ENCODE measurements at places on chromosomes 12 and 14.

DNA sequence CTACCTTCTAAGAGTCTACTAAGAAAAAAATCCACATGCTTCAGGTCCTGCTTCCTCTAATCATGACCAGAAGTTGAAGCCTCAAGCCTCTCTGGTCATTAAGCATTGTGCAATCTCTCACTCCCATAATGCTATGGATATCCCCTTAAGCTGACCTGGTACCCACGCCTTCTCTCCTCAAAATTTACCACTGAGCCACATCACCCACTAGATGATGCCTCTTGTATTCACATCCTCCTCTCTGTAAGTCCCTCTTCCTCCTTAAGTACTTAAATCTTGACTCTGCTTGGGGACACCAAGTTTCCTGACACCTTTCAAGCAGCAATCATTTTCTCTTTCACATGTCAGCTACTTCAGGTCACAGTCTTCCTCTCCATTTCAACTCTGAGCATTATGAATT is 9.8 kb downstream of the GALNT4 start:
- no peak for DNase-seq

GRCh38 chr12:71731439-71732356 is 23.0 kb upstream of the RAB21 start:
- peak; percentile 36 for DNase-seq

DNA sequence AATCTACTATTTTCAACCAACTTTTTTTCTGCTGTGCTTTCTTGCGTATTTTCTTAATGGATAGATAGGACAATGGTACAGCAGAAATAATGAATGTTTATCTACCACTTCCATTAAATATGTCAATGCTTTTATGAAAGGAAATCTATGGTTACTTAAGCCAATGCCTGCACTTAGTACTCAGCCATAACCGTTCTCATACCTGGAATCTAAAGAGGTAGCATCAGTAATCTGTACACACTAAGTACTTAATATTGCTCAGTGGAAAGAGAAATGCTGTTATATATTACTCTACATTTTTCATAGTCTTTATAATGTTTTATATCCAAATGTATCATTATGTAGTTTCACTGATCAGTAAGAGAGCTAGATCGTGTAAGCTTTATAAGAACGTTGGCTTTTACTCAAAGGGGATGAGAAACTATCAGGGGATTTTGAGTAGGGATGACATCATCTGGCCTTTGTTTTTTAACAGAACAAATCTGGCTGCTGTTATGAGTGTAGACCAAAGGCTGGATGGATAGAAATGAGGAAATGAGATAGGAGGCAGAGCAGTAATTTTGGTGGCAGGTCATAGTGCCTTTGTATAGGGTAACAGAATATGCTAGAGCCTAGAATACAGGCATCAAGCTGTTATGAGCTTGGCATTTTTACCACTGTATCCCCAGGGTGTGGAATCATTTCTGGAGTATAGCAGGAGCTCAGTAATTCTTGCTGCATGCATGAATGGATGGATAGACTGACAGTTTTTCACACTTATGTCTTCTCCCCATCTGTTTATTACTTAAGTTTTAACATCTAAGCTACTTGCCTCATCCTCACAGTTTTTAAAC is 34.0 kb downstream of the ALG10B start:
- DNase-seq, result no peak

GRCh38 chr12:31959701-31960391 is 631 bp downstream of the RESF1 start:
- peak; percentile 67 for DNase-seq

- DNase-seq, result no peak
Observed at GRCh38 chr12:12798480-12798879, 13.0 kb downstream of the APOLD1 start.

- no peak for DNase-seq
Observed at GRCh38 chr12:82842480-82842879, 155.8 kb downstream of the TMTC2 start.

DNA sequence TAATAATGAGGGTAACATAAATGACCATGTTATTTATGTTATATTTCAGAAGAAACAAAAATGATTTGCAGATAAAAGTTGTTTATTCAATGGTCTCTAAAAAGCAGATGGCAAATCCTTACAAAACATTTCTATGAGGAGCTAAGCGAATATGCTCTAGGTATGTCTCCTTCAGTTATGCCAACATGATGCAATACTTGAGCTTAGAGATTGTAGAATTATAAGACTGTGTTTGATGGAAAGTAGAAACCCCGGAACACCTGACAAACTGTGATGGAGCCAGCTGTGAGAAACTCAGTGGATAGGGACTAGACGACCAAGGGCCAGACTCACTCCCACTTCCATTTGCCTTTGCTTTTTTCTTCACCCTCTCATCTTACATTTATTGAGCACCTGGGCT is 17.8 kb upstream of the NR1H4 start:
- no peak for DNase-seq

- DNase-seq, result no peak
Observed at GRCh38 chr12:91219919-91220318, 37.3 kb upstream of the DCN start.

- DNase-seq, result no peak
Observed at GRCh38 chr14:104970231-104971068, 7.7 kb downstream of the AHNAK2 start.

- no peak for DNase-seq
Observed at GRCh38 chr14:54650331-54650958, 83.5 kb downstream of the SAMD4A start.

- DNase-seq, result no peak
Observed at GRCh38 chr12:115375186-115375991, 691.4 kb upstream of the TBX3 start.

DNA sequence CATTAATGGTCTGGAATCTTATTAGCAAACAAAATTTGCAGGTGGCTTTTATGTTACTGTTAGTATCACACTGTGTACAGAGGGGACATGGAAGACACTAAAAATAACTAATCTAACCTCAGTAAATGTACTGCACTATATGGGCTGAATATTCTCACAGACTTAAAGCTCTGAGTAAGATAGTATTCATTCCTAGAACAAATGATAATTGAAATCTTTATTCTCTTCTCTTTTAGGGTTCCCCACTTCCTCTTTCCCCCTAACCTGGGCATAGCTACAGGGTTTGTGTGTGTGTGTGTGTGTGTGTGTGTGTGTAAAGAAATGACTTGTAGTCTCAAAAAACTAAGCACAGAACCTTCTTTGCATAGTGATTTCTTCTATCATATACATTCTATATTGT is 21.4 kb upstream of the HECTD1 start:
- DNase-seq, result no peak

DNA sequence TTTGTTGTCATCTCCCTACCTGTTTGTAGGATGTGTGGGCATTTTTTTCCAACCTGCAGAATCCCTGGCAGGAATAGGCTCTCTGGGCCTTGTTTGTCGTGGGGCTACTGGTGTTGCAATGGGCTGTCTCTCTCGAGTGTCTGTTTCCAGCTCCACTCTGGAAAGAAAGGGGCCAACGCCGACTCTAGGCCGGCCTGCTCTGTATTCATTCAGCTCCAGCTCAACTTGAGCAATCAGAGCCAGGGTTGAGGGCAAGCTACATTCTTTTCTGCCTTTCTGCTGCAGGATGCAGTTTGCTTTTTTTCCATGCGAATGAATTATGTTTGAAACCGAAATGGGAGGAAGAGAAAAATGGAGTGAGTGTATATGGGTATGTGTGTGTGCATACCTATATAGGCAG is 2.3 kb downstream of the JDP2 start:
- DNase-seq, result no peak

GRCh38 chr12:6314776-6315175 is 4.3 kb downstream of the PLEKHG6 start:
- no peak for DNase-seq

GRCh38 chr14:65070471-65070976 is 31.8 kb downstream of the MAX start:
- DNase-seq, result no peak

DNA sequence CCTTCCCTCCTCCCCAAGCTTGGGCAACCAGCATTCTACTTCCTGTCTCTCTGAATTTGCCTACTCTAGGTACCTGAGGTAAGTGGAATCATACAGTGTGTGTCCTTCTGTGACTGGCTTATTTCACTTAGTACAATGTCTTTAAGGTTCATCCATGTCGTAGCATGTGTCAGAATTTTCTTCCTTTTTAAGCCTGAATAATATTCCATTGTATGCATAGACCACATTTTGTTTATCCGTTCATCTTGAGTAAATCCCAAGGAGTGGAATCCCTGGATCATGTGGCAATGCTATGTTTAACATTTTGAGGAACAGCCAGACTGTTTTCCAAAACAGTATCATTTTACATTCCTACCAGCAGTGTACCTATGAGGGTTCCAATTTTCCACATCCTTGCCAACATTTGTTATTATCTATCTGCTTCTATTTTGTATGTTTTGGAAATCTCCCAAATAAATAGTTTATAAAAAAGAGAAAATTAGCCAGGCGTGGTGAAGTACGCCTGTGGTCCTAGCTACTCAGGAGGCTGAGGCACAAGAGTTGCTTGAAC is 12.4 kb downstream of the HSP90AA1 start:
- DNase-seq, result no peak

DNA sequence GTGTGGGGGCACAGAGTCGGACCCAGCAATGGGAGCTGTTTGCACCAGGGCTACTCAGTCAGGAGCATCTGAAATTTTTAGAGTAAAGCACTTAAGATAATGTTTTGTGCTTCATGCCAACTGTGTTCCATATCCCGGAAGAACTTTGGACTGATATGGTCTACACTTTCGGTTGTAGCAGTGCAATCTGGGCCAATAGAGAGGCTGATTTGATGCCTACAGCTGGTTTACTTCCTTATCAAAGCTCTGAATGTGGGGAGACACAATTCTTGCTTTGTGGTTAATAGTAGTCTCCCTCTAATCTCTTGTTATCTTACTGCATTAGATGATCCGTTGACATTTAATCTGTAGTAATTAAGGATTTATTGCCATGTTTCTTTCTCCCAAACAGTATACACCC is 7.8 kb upstream of the VDR start:
- DNase-seq, result no peak

- DNase-seq, result no peak
Observed at GRCh38 chr12:24840046-24840800, 108.7 kb downstream of the BCAT1 start.

DNA sequence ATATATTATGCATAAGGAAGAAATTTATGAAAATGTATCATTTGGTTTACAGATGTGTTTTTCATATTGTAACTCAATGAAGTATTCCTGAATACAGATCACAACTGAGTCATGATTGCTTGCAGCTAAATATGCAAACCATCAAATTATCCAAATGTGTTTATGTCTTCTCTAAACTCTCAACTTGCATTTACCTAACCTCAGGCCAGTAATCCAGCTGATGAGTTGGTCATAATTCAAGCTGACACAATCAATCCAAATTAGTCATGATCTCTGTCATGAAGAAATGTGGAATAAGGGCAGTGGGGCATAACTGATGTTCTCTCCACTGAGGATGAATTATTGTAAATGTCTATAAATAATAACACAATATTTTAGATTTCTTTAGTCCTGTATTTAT is 104.8 kb upstream of the CNTN1 start:
- DNase-seq, result peak; percentile 68

DNA sequence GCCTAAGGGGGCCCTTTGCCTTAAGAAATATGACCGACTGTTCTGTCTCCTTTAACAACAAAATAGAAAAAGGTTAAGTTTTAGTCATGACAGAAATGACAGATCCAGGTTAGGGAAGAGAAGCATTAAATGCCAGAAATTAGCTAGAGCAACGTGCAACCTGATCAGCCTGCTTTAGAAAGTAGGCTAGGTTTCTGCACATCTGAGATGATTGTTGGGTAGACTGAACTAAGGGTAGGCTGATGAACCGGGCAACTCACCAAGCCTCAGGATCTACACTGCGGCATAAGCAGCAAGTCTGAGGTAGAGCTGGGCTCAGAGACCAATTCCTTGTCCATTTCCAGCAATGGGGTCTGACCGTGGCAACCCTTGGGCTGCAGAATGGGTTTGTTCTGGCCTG is 29.4 kb downstream of the NPC2 start:
- DNase-seq, result no peak

DNA sequence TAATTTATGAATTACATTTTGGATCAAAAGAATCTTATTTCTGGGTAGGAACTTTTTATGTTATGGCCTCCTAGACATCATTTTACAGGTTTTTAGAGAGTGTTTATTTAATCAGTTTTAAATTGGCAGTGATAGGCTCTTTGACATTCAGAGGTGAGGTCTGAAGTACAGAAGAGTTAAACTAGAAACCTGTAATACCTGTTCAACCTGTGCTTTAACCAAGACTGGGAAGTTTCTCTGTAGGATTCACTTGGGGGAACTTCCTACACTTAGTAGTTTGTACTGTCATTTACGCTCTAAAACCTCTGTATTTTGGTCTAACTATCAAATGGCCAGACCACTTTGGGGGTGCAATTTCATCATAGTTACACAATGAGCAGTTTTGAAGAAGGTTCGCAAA is 35.9 kb downstream of the PLEKHA5 start:
- DNase-seq, result no peak

- no peak for DNase-seq
Observed at GRCh38 chr14:100165831-100166440, 6.5 kb upstream of the DEGS2 start.

- DNase-seq, result no peak
Observed at GRCh38 chr14:70601162-70601561, 707 bp upstream of the MED6 start.

- no peak for DNase-seq
Observed at GRCh38 chr12:126191031-126191891, 1126.0 kb downstream of the AACS start.

DNA sequence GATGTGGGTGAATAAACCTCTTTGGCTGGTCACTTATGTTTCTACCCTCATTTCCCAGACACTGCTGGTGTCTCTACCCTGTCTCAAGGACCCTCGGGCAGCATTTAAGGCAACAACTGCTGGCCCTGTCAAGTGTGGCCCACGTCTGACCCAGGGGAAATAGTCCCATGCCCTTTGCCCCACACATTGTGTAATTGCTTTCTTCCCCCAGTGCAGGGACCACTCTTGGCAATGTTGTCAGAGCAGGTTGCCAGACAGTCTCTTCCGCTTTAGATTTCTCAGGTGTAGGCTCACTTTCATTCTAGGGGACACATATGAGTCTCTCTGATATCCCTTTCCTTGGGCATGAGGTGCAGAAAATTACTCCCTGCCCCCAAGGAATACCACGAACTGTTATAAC is 216.7 kb downstream of the TMEM117 start:
- DNase-seq, result no peak

DNA sequence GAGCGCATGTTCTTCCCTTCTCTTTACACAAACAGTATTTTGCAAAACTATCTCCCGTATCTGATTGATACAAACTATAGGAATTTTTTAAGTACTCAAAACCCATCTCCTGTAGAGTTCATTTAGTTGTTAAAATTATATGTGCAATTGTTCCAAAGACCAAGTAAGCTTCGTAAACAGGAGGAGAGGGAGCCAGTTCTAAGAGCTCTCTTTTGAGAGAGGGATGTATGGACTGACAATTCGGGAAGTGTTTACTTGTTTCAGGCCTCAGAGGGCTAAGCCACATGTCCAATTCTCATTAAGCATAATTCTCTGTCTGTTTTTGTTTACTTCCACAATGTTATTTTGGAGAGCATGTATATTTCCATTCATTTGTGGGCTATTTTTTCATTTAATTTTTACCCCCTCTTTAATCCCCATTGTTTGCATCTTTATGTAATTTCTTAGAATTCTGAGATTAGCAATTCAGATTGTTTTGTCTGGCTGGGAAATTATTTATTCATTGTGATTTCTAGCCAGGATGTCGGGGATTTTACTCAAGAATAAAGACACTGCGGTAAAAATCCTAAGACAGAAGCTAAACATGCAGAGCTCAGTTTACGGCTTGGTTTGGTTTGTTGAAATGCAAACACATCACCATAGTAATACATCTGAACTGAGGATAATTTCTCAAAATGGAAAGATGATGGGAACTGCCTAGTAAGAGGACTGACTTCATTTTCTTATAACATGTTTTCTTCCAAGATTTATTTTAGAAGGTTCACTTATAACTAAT is 126.8 kb downstream of the KCNK10 start:
- no peak for DNase-seq
